ENCODE measurements at places on chromosomes 3 and 15.

- DNase-seq = no peak
Measured at GRCh38 chr3:174891524-174892203, 32.5 kb downstream of the NAALADL2 start.

GRCh38 chr3:141575879-141576743 lies 89.3 kb downstream of the RASA2 start:
- DNase-seq = no peak

GRCh38 chr3:71879089-71879488 lies 94.1 kb upstream of the PROK2 start:
- no peak for DNase-seq

GRCh38 chr15:88264622-88265021 lies 8.1 kb upstream of the NTRK3 start:
- no peak for DNase-seq

DNA sequence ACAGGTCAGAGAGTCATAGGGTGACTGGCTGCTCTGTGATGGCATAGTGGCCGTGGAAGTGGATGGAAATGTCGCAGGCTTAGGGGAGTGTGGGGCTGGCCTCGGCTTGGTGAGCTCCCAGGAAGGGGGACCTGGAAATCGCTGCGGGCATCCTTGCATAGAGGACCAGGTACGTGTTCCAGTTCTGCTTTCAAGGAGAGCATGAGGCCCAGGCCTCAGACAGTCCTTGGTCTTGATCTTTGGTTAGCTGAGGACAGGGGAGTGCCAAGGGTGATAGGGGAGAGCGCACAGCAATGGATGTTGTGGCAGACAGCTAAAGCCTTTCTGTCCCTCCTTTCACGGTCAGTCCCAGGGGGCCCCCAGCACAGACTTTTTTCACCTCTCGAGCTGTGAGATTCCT lies 110.5 kb downstream of the SNRPN start:
- DNase-seq = no peak

DNA sequence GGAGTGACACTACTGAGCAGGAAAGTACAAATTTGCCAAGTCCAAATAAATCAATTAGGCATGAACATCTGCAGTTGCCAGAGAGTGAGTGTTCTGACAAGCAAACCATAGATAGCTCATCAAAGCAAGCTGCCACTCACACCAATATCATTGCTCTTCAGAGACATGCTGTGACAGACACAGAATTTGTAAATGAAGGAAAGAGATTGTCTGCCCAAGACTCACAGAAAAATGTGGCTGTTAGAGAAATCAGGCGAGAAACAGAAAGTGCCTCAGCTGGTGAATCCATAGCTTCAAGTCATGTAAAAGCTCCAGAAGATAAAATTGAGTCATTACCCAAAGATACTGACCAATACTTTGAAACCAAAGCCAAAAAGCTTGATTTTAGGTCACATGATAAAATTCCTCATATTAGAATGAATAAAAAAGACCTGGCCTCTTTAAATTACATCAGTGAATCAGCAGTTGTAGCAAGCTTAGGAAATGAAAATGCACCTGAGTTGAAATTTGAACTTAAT lies 50.8 kb downstream of the CRYBG3 start:
- no peak for DNase-seq

DNA sequence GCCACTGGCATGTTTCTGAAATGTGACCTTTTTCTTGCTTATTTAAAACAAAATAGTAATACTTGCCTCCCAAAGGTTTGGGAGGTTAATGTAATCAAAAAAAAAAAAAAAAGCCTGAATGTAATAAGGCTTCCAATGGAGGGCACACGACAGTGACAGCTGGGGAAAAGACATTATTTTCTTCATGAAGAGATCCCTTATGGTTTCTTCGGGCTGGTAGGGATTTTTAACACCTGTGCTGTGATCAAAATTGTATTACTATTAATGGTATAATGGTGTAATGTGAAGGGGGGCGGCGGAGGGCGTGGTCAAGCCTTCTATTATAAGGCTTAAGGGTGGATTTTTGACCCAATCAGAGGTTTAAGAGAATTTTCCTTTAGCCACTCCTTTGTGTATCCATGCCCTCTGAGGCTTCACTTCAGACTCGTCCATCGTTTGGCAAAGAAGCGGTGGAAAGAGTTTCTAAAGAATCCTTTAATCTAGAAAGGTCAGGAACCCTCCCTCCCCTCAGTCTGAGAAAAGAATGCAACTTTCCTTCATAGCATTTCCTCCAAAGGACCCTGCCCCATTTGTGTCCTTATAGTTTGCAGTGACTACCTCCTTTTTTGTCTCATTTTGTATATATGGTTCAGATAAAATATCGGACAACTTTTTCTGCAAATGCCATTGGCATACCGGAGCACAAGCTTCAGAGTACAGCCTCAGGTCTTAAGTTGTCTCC lies 89.5 kb upstream of the CHD2 start:
- no peak for DNase-seq

DNA sequence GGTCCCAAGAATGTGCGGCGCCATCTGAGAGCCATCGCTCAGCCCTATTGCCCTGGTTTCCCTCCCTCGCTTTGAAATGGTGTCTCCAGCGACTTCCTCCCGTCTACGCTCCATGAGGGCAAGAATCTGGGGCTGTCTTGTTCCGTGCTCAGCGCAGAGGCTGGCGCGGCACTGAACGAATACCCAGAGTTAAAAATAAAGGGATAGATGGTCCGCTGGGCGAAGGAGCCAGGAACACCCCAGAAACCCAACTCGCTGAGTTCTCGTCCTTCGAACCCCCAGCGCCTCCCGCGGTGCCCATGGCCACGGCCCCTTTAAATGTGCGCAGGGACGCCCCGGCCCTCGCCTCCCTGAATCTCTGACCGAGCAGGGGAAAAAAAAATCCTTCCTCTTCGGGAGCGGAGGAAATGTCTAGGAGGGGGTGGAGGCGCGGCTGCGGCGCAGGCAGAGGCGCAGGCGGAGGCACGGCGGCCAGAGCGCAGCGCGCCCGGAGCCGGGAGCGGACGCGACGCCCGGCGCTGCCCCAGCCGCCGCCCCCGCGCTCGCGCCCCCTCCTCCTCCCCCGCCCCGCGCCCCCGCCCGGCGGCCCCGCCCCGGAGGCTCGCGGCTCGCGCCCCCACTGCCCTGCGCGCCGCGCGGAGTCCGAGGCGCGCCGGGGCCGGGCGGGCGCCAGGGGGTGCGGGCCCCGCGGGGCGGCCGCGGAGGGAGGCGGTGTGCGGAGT lies 8.5 kb upstream of the FGD5 start:
- no peak for DNase-seq

GRCh38 chr3:170044795-170045244 lies 7.0 kb downstream of the GPR160 start:
- no peak for DNase-seq

- DNase-seq = no peak
Measured at GRCh38 chr15:88539441-88539840, 7.0 kb downstream of the DET1 start.

GRCh38 chr3:195139091-195139875 lies 131.7 kb downstream of the XXYLT1 start:
- DNase-seq = no peak

GRCh38 chr3:178352326-178353005 lies 183.8 kb upstream of the KCNMB2 start:
- no peak for DNase-seq

- DNase-seq = no peak
Measured at GRCh38 chr3:12194209-12194608, 35.5 kb upstream of the TIMP4 start.
